NCI-H1092 treated with DMSO at 0.1 percent for 48 hours (cell line): ENCODE measurements at places on chromosomes 3 and 15.
A peak's percentile ranks its signal among the peaks of the same experiment; 100 is the strongest.

GRCh38 chr3:101676216-101676764 lies 642 bp downstream of the ZBTB11 start:
- DNase-seq: no peak

GRCh38 chr15:101019366-101019896 lies 100.3 kb downstream of the LRRK1 start:
- no peak for DNase-seq

DNA sequence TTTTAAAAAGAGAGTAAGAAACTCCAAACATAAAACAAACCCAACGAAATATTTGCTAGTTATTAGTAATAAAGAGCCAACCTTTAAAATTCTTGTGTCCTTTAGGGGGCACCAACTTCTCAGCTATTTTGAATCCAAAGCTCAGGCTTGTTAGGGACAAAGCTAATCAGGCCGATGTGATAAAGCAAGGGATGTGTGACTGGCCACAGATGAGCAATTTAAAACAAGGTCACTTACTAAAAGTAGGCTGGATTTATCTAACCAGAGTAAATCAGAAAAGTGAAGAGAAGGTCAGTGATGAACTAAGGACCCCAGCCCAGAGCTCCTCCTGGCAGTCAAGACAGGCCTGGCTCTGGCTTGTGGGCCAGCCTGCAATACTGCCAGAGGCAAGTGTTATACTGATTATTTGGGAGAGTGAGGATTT lies 108.5 kb downstream of the CYP19A1 start:
- peak; percentile 1 for DNase-seq

GRCh38 chr3:110731148-110731547 lies 340.5 kb upstream of the NECTIN3 start:
- DNase-seq: no peak

GRCh38 chr3:187150186-187150585 lies 10.9 kb upstream of the RPL39L start:
- DNase-seq: no peak

- DNase-seq: no peak
Measured at GRCh38 chr15:91890614-91891013, 37.1 kb downstream of the SLCO3A1 start.

GRCh38 chr3:179266701-179267211 lies 15.8 kb upstream of the KCNMB3 start:
- no peak for DNase-seq

DNA sequence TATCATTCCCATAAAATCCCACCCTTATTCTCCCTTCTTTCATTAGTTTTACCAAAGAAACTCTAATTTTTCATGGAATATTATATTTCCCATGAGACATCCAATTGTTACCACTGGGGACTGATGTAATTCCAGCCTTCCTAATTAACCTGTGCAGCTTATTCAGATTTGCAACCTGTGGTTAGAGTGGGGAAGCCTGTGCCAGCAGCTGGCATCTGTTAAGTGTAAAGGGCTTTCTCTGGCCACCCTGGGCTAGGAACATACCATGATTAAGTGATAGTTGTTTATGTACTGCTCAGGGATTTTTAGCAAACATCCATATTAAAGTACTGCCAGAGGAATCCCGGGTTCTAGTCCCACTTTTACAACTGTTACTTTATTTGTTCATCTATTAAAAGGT lies 78.2 kb downstream of the TPRG1 start:
- DNase-seq: no peak

- no peak for DNase-seq
Measured at GRCh38 chr3:87855616-87856015, 203.2 kb downstream of the CGGBP1 start.

DNA sequence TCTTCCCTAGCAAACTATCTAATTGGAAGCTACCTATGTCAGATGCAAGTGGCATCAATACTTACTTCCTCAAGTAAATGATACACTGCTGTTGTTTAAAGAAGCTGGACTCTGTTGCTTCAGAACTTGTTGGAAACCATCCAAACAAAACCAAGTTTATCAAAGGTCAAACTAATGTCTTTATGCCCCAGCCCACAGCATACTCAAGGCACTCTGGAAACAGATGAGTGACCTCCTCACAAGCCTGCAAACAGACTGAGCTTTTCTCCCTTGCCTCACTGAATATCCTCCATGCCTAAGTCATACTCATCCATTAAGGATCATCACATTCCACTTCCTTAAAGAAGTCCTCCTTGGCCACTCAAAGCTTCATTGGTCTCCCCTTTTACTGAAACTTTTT lies 107.4 kb upstream of the ACP3 start:
- DNase-seq: no peak

DNA sequence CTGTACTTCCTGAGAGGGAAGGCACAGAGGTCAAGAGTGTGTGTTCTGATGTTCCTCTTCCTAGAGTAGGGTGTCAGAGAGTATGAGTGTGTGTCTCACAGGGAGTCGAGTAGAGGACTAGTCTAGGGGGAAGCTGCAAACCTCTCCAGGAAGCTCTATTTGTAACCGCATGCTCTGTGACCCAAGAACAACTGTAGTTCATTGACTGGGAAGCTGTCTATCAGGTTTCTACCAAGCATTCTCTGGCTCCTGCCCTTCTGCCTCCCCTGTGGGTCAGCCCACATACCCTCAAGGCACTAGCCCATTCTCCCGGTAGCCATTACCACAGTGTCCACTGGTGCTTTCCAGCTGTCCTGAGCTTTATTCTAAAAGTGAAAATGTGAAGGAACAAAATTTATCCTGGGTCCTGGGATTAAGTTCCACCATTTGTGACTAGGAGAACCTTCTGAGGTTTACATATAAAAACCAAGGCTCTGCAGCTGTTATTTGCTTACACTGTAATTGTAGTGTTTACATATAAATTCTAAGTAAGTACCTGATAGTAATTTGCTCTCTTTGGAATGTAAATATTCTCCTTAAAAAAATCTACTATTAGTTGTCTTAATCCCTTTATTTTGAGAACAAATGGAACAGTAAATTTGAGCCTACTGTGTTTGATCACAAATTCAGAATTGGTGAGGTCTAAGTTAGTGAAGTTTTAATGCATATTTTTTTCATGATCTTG lies 40.7 kb downstream of the MYRIP start:
- DNase-seq: peak; percentile 78

DNA sequence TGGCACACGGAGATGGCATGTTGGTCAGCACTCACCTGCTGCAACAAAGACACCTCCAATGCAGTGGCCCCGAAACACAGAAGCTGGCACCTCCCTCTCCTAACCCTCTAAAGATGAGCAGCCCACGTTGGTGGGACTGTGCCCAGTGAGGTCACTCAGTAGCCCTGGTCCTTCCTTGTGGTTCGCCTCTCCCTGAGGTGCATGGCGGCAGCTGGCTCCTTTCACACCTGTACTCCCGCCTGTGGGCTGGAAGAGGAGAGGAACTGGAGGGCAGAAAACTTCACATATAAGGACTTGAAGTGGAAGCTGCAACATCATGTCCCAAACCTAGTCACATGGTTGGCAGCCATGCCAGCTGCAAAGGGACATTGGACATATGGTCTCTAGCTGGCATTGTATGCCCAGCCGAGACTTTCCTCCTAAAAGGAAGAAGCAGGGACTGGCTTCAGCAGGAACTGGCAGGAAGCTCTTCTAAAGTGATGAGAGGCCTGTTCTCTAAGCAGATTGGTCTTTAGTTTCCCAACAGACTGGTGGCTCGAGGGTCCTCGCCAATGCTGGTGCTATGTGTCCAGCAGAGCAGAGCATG lies 10.8 kb upstream of the C3orf22 start:
- no peak for DNase-seq

DNA sequence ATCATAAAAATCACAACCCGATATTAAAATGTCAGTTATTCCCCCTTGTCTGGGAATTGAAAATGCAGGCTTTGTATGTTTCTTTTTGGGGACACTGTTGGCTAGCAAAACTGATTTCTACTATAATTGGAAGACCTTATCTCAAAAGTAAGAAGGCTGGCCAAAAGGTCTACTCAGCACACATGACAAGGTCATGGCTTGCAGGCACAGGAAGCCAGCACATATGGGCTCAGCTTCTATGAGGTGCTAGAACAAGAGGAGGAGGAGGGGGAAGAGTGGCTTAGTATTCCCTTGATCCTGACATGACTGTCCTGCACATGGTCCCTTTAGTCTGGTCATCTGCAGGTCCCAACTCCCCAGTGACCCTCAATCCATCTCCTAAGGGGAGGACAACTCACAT lies 681.2 kb downstream of the SQOR start:
- no peak for DNase-seq

- no peak for DNase-seq
Measured at GRCh38 chr3:109072194-109072593, 45.7 kb downstream of the MORC1 start.

DNA sequence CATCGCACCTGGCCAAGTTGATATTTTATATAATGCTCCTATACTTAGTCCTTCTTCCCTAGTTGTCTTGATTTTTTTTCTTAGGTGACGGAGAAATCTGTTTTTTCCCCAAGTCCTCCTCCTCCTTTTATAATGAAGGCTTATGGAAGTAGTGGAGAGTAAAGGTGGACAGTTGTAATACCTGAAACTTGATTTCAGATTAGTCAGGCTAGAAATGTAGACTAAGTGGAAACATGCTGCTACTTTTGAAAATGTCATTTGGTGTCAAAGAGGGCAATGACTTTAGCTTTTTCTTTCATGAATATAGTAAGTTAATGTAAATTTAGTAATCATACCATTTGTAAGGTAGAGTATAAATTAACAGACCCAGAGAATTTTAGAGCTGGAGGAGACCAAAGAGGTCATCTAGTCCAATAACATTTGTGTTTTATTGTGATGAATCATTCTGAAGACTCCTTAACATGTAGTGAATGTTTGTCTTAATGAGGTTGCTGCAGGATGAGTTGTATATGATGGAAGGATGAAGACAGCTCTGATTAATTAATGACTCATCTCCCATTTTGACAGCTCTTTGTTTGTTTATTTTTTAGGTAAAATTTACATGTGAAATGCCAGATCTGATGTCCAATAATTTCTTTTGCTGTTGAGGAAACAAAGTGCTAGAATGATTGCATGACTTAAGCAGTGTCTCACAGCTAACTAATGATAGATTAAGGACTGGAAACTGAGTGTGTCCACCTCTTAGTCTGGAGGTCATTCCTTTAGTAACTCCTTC lies 8.7 kb downstream of the CTDSPL2 start:
- no peak for DNase-seq

GRCh38 chr15:24729760-24730159 lies 54.2 kb downstream of the NPAP1 start:
- no peak for DNase-seq
